ENCODE measurements at places on chromosomes 5 and 9. TPM values are rescaled to one million over a fixed set of nuclear protein-coding genes. Genes with fewer than 3 reads are reported as not detected.

The AUH gene
- total RNA-seq = 52.6 TPM

The GPRIN1 gene
- total RNA-seq = 113 TPM

The PIGO gene
- 16.0 TPM for total RNA-seq

The DBH gene
- total RNA-seq = not detected

The ATOSB gene
- 17.5 TPM for total RNA-seq

The FBP1 gene
- total RNA-seq = not detected

The LHX3 gene
- total RNA-seq = not detected

The TAF1L gene
- 0.31 TPM for total RNA-seq

The TLX3 gene
- total RNA-seq = not detected

The IFNB1 gene
- not detected for total RNA-seq

The LRRC26 gene
- 0.31 TPM for total RNA-seq

The PCDHA10 gene
- 42.3 TPM for total RNA-seq

The PITX1 gene
- total RNA-seq = not detected

The SLC35A4 gene
- total RNA-seq = 8.5 TPM

The KLF4 gene
- total RNA-seq = 2.2 TPM

The WNT8A gene
- total RNA-seq = not detected

The SUSD3 gene
- total RNA-seq = 1.3 TPM

The PLAC8L1 gene
- total RNA-seq = not detected

The SKIC3 gene
- total RNA-seq = 277 TPM

The DOCK8 gene
- 4.1 TPM for total RNA-seq

The SMIM32 gene
- 0.63 TPM for total RNA-seq

The CDKN2B gene
- total RNA-seq = 0.31 TPM

The FCN1 gene
- total RNA-seq = 0.31 TPM

The SLC34A1 gene
- total RNA-seq = not detected

The N4BP3 gene
- total RNA-seq = 9.7 TPM

The PRKACG gene
- total RNA-seq = not detected

The TMC1 gene
- total RNA-seq = 0.94 TPM

The ANKDD1B gene
- total RNA-seq = 1.3 TPM

The ASPN gene
- total RNA-seq = 1.3 TPM

The YTHDC2 gene
- 100 TPM for total RNA-seq

The ANXA2R gene
- 2.5 TPM for total RNA-seq

The EFNA5 gene
- 15.7 TPM for total RNA-seq

The MSX2 gene
- total RNA-seq = not detected

The MARVELD2 gene
- total RNA-seq = 0.94 TPM

The NUTM2F gene
- total RNA-seq = not detected

The ADAMTSL2 gene
- 3.8 TPM for total RNA-seq

The EPB41L4B gene
- 3.4 TPM for total RNA-seq

The MUSK gene
- total RNA-seq = 0.31 TPM

The IL5 gene
- total RNA-seq = not detected

The MYO10 gene
- 46.6 TPM for total RNA-seq

The ACTL7B gene
- 0.31 TPM for total RNA-seq

Measured in parietal lobe (tissue), 2 donors.